ENCODE measurements at places on chromosomes 11 and 22.

DNA sequence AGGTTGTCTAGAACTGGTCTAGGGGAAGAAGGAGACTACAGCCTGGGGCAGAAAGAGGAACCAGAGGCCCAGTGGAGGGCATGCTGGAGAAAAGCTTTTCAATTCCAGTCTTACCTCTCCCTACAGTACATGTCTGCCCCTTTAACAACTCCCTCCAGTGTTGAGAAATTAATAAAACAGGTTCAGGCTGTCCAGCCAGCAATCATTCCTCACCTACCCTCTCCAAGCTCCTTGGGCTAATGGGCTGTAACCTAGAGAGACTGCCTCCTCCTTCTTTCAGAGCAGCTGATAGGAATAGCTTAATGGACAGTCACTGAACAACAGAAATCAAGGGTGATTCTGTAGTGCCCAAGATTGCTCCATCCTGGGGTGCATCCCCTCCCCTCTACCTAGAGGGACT lies 8.8 kb downstream of the SLC35F2 start:
- no peak for DNase-seq

- no peak for DNase-seq
Measured at GRCh38 chr11:72720047-72720446, 32.2 kb downstream of the ARAP1 start.

DNA sequence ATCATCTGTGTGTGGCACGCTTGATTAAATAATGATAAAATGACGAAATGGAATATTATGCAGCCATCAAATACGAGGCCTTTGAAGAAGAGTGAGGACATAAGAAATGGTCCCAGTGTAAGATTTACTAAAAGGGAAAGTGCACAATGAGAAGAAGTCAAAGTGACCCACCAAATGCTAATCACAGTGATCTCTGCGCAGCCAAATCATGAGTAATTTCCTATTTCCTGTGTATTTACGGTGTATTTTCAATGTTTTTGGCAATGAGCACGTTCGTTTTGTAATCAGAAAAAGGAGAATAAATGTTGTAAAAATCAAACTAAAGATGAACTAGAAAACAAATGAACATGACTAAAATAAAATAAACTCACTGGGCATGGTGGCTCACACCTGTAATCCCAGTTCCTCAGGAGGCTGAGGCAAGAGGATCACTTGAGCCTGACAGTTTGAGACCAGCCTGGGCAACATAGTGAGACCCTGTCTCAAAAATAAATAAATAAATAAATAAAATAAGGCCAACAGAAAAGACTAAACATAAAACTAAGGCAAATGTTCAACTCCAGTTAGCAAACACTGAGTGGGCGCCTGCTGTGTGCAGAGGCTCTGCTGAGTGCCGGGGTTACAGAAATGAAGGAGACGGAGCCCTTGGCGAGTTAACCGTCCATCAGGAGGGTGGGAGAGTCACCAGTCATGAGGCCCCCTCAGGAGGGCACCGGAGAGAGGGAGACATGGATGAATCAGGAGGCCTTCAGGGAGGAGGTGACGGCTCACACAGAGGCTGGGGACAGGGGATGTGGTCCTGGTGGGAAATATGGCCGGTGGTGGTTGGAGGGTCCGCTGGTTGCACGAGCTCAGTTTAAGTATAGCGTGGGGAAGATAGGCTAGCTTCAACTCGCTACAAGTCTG lies 26.0 kb upstream of the CBX7 start:
- DNase-seq, result no peak

- DNase-seq, result no peak
Measured at GRCh38 chr22:38081941-38082828, 1.8 kb downstream of the SLC16A8 start.

DNA sequence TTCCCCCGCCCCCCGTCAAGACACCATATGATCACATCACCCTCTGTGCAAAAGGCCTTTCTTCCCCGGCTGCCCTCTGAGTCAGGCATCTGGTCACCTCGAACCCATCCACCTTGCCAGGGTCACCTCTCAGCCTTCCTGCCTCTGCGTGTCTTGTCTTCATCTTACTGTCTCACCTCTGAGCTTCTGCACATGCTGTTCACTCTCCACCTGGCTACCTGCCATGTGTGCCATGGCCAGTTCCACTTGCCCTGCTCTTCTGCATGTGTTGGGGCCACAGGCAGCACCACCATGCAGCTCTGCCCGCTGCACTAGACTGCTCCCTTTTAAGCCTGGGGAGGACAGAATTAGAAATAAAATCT lies 9.8 kb downstream of the ZNF74 start:
- no peak for DNase-seq

DNA sequence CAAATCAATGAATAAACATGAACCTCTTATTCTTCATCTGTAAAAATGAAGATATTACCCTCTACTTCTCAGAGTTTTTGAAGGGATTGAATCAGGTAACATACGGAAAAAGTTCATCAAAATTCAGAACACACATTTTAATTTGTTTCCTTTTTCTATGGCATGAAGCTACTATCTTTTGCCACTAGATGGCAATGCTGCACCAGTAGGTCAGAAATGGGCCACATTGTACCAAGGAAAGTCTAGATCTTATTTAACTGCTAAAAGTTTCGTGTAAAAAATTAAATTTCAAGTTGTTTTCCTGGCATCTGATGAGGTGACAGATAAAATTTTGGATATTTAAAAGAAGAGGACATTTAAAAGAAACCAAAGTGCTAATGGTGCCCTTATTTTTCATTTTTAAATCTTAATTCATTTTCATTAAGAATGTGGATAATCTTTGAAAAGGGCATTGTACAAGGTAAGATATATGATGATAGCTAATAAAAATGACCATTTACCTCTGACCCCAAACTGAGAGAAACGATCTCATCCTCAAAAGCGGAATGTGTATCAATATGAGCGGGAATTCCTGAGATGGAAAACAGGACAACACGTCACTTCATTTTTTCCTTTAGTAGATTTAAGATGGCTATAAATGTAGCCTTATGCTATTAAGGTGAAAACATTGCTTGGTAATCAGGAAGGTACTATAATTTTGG lies 16.1 kb downstream of the ALKBH8 start:
- DNase-seq, result no peak

- DNase-seq, result no peak
Measured at GRCh38 chr11:73423506-73423905, 47.3 kb downstream of the RELT start.

- no peak for DNase-seq
Measured at GRCh38 chr11:94681140-94681539, 87.0 kb upstream of the AMOTL1 start.

DNA sequence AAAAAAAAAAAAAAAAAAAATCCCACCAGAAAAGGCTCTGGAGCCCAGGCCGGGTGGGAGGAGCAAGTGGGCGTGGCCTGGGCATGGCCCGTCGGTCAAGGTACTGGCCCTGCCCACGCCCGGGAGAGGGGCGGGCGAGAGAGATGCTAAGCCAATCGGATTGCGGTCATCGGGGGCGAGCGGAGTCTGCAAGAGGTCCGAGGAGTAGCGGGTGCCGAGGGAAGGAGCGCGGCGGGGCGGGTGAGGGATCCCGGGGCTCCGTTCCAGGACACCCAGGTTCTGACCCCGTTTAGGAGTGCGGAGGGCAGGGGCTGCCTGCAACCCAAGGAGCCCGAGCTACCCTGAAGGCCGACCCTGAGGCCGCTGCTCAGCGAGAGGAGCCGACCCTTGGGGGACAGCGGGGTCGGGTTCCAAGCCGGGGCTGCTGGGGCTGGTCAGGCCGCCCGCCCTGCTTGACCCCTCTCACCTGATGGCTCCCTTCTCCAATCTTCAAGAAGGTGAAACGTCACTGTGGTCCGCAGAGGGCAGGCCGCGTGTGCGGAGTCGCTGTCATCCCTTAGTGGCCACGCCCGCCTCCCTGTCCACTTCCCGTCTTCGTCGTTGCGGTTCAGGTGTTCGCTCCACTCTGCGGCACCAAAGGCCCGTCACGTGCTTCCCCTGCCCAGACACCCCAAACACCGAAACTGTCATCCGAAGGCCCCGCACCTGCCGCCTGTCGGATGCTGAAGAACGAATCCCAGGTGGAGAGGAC lies 11.1 kb upstream of the TAB1 start:
- DNase-seq, result no peak

DNA sequence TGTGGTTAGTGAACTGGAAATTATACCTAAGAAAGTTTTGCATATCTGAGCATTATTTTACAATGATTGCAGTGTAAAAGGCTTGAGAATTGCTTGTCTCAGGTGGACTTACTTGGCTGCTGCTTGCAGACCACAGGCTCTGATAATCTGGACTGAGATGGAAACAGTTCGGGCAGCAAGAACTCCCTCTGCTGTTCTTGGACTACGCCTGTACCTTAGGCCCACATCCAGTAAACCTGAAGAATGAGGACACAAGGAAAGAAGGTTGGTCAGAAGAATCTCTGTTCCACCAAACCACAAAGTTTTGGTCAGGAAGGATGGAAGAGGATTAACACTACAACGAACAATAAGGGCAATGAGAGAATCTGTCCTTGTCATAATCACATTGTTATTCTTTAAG lies 80.1 kb downstream of the C2CD3 start:
- no peak for DNase-seq

DNA sequence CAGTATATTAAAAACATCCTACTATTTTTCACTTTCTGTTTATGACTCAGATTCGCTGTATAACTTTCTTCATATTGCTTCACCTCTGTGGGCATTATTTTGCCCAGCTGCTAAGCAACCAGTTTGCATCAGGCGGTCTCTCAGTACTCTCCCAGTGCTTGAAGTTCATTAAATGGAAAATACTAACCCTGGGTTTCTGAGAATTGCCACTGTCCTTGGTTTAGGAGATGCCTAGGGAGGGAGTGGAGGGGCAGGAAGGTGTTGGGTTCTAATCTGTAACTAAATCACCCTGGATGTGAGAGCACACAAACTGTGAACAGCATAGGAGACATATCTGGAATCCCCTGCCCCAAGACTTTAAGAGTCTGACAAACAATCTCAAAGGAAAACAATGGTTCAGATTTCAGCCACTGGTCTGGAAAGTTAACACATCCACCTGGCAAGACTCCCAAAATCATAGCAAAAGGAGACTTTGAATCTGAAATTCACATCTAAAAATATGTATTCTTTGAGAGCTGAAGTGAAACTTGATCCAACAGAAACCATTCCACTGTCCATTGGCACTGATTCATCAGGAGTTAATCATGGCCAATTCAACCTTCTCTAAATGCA lies 540.0 kb downstream of the SOX6 start:
- no peak for DNase-seq

DNA sequence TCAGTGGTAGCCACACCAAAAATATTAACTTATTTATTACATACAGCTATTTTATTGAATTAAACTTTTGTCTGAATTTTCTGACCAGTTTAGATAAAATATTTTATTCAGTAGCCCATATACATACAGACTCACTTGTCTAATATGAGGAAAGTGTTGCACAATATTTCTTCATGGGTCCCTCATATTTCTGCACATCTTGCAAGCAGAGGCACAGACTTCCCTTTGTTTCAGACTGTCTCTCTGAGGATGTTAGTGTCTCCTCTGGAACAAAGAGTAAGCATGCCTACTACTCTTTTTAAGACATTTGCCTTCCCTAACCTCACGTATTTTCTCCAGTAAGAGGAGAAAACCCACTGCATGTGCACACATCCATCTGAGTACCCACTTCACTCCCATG lies 81.2 kb downstream of the OR5AK2 start:
- DNase-seq, result no peak

- DNase-seq, result no peak
Measured at GRCh38 chr11:8097062-8097461, 16.1 kb downstream of the TUB start.

DNA sequence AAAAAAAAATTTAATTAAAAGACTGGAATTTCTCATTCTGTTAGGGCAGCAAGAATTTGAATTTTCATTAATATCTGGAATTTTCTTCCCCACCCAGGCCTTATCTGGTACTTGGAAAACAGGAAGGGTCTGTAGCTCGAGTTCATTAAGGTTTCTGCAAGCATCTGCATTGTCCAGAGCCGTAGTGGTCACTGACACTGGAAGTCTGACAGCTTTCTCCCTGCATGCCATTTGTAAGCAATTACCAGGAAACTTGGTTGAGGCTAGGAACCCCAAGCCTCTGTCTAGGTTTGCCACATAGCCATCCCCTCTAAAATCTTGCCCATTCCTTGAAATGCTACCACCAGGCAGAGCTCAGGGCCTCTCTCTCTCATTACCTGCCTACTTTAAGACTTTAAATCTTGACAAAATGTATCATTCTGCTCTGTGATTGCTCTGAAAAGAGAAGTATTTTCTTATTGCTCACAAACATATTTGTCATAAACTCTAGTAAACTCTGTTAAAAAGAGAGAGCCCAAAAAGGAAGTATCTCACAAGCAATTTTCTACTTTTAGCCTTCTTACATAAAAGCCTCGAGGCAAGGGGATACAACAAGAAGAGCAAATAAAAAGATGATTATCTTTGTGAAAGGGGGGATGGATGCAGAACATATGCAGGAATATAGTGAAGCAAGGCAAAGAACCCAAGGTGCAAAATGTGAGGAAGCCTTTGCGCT lies 5.5 kb upstream of the PGM2L1 start:
- DNase-seq, result no peak

DNA sequence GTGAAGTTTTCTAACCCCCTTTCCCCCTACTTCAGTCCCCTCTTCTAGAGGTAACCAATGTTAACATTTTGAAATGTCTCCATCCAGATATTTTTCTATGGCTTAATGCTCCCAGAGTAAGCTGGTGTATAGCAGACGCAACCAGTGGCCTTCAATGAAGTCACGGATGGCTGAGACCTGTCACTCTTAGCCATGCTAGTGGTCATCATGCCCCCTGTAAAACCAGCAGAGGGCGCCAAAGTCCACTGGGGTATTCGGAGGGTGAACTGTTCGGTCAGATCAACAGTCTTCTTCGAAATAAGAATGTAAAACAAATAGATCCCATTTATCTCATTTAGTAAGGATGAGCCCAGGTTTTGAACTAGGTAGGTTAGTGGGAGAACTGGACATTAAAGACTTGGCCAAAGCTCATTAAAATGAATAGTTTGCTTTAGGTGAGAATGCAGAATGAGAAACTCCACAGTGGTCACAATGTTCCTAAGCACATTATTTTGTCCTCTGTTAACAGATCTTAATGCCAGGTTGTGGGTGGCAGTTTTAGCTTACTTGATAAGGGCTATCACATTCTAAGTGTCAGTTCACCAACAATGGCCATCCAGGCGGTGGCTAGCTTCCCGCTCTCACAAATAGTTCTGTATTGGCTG lies 8.6 kb upstream of the MMP8 start:
- DNase-seq, result no peak

DNA sequence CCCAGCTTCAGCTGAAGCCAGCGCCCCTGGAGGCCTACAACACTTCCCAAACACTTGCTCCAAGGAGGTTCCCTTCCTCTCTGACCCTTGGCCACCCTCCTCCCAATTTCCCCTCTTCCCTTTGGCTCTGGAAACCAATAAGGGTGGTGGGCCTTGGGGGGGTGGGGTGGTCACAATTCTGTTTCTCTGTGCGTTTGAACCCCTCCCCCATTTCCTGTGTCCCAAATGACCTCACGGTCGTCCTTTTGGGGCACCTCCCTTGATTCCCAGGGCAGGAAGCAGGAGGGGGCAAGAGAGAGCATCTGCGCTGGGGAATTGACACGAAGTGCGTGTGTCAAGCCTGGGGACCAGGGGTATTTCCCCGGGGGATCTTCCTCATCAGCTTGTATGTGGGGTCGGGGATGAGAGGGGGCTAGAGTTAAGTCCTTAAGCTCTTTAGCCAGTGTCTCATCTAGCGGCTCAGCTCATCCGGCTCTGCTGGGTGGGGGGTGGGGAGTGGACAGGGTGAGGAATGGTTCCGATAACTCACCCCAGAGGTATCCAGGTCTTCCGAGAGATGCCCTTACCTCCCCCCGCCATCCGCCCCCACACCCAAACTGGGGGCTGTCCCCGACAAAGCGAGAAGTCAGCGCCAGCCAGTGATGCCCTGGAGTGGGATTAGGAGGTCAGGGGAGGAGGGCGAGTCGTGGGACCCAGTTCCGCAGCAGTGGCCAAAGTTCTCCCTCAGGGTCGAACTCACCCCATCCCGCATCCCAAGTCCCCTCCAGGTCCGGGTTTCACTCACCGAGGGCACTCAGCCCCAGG lies 587 bp downstream of the ESAM start:
- DNase-seq, result no peak

All from T-helper 22 cell (primary cell).